ENCODE measurements at places on chromosomes 11 and 22. TPM values are rescaled to one million over a fixed set of nuclear protein-coding genes. Genes with fewer than 3 reads are reported as not detected.

Gene ACRV1
- not detected for total RNA-seq

Gene C22orf42
- not detected for total RNA-seq

Gene AAMDC
- 65.6 TPM for total RNA-seq

Gene IFITM10
- total RNA-seq = 0.56 TPM

Gene SLC25A18
- total RNA-seq = not detected

Gene OR5B12
- total RNA-seq = not detected

Gene RRP7A
- 39.2 TPM for total RNA-seq

Gene GGTLC3
- not detected for total RNA-seq

Gene VWA5A
- total RNA-seq = 8.3 TPM

Gene FAM181B
- not detected for total RNA-seq

Gene CD3D
- not detected for total RNA-seq

Gene MYO7A
- total RNA-seq = 0.18 TPM

Gene MUC2
- total RNA-seq = under 0.01 TPM

Gene DEUP1
- not detected for total RNA-seq

Gene TP53I11
- 28.9 TPM for total RNA-seq

Gene CALCA
- total RNA-seq = not detected

Gene CNIH2
- 0.09 TPM for total RNA-seq

Gene KLHDC7B
- total RNA-seq = not detected

Gene OR51B5
- not detected for total RNA-seq

Gene PTPN5
- total RNA-seq = not detected

Gene THY1
- 0.38 TPM for total RNA-seq

Gene ADORA2A
- total RNA-seq = 37.6 TPM

Data from endothelial cell of coronary artery (primary cell).